ENCODE measurements at places on chromosomes 12 and 14. TPM values are rescaled to one million over a fixed set of nuclear protein-coding genes. Genes with fewer than 3 reads are reported as not detected.

GRCh38 chr14:100118396-100119011 is 40.9 kb downstream of the DEGS2 start:
- DNase-seq = no peak

DNA sequence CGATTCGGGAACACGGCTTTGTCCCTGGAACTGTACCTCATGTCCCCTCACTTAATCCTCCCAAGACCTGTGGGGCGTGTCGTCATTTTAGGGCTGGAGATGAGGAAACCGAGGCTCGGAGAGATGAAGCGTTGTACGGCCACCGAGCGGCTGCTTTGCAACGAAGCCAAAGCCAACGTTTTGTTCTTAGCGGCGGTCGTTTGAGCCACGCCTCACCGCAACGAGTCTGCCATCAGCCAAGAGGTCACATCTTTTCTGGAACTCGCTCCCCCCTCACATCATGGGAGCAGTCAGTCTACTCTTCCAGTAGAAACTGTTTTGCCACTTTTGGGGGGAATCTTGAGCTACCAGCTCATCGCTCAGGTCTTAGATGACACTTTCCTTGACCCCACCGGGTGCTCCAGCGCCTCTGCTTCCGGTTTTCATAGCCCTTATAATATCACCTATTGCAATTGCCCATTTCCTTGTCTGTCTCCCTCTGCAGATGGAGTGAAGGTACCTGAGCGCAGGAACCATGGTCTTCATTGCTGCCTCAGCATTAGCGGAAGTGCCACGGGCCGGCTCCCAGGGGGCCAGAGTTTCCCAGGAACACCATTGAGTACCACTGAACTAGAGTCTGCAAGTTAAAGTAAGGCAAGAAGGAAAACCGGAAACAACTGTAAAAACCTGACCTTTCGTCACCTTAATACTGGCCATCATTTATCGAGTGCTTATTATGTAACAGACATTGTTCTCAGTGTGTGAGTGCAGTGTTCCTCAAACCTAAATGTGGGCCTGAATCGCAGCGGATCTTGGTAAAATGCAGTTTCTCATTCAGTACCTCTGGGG is 19.6 kb downstream of the NINJ2 start:
- DNase-seq = no peak

Gene DHRS4L2
- 32.3 TPM for polyA plus RNA-seq

GRCh38 chr12:98388126-98388525 is 127.3 kb upstream of the TMPO start:
- no peak for DNase-seq

DNA sequence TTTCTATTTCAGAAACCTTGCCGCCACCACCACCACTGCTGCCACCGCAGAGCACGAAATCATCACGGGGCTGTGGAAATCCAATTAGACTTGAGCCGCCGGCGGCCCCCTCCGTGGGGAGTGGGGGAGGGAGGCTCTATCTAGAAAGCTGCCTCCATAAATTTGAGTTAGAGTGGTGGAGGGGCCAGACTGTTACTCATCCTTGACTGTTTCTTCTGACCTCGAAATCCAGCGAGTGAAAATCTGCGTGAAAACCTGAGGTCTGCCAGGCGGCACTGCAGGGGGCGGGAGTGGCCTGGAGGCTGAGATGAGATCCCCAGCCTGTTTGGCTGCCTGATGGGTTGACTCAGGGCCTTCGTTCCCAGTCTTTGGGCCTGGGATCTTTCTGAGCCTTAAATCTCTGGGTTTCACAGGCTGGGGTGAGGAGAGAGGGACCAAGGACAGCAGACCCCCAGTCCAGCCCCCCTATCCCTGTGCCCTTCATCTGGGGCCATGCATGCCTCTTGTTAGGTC is 29.9 kb downstream of the TSPAN9 start:
- no peak for DNase-seq

DNA sequence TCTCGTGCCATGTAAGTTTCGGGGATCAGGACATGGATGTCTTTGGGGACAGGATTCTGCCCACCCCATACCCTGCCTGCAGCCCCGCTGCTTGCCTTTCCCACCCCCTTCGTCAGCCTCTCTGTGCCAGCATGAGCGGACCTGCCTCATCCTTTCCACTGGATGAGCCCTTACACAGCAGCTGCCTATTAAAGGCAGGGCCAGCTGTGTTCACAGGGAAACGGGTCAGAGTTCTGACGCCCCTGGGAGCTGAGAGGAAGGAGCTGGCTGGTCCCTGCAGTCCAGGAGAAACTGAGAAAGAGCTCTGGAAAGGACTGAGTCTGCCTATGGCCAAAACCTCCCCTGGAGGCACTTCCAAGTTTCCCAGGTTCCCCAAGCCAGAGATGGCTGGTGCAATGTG is 83.5 kb upstream of the NCOR2 start:
- DNase-seq = no peak

Gene SLC6A15
- 0.31 TPM for polyA plus RNA-seq

GRCh38 chr12:106459534-106459933 is 102.0 kb downstream of the POLR3B start:
- no peak for DNase-seq

GRCh38 chr14:100762901-100763300 is 36.2 kb downstream of the DLK1 start:
- DNase-seq = no peak

DNA sequence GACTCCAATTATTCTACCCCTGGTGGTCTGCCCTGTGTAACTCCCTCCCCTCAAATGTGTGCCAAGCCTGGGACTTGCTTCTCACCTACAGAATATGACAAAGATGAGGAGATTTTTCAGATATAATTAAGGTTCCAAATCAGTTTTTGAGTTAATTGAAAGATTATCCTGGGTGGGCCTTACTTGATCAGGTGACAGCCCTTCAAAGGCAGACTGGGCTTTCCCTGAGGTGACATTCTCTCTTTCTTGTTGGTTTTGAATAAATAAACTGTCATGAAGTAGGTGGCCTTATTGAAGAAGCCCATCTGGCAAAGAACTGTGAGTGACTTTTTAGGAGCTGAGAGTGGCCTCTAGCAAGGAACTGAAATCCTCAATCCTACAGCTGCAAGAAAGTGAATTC is 106.0 kb downstream of the BRMS1L start:
- no peak for DNase-seq

Gene SLC2A13
- polyA plus RNA-seq = 6.6 TPM

GRCh38 chr14:99873653-99874052 is 80.4 kb downstream of the EML1 start:
- DNase-seq = no peak

- no peak for DNase-seq
Observed at GRCh38 chr14:74962046-74962445, 6.6 kb upstream of the PGF start.

Gene KRT6B
- not detected for polyA plus RNA-seq

GRCh38 chr14:101503431-101504095 is 57.7 kb upstream of the DIO3 start:
- no peak for DNase-seq

Gene OTUB2
- polyA plus RNA-seq = 3.9 TPM

DNA sequence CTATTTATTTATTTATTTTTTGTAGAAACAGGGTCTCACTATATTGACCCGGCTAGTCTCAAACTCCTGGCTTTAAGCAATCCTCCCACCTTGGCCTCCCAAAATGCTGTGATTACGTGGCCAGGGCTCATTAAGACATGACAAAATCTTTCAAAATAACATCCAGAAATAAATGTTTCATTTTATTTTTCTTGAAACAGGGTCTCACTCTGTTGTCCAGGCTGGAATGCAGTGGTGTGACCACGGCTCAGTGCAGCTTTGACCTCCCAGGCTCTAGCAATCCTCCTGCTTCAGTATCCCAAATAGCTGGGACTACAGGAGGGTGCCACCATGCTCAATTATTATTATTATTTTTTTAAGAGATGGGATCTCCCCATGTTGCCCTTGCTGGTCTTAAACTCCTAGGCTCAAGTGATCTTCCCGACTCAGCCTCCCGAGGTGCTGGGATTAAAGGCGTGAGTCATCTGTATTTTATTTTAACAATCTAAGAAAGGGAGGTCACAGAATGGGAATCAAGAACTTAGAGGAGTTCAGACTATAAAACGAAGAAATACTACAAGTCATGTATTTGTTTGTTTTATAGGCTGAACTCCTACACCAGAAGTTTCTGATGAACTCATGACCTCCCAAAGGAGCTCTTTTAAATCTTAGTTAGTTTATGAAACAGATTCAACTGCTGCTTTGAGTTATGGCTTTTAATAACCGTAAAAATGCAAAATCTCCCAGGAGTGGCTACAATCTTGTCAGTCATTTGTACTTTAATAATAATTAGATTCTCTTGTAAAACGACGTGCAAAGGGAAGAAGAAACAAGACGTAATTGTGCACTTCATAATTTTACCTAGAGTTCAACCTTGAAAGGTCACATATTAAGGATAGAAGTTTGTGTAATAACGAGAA is 2.1 kb upstream of the TMEM263 start:
- no peak for DNase-seq

DNA sequence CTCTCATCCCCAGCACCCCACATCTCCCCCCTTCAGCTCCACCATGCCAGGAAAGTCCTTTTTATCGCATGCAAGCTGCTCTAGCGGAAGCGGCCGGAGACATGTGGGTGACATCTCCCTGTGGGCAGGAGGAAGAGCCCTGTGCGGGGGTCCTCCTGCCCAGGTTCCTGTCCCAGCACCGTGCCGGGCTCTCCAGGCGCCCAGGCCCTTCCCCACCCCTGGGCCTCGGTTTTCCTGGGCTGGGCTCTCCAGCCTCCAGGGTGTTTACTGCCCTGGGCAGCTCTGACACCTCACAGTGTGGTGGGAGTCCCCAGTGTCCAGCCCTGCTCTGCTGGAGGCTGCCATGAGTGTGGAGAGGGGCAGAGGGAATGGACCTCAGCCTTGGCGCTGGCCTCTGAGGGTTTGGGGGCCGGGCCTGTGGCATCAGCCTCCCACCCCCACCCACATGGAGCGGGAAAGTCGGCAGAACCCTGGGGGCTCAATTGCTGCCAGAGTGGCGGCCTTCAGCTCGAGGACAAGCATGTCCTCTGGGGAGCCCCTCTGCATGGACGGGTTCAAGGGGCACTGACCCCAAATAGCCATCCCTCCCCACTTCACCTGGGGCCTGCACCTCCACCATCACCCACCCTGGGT is 16.9 kb downstream of the ASPG start:
- DNase-seq = no peak

GRCh38 chr14:69554500-69554899 is 20.2 kb downstream of the CCDC177 start:
- DNase-seq = no peak

Gene USP15
- polyA plus RNA-seq = 51.7 TPM

Gene BHLHE41
- 1.3 TPM for polyA plus RNA-seq

Gene MYF6
- 0.31 TPM for polyA plus RNA-seq

- DNase-seq = no peak
Observed at GRCh38 chr12:89597210-89597609, 71.4 kb upstream of the POC1B start.

Gene ADCK1
- polyA plus RNA-seq = 6.8 TPM

Gene SLC25A21
- polyA plus RNA-seq = 2.7 TPM

Data from right lung (tissue), 10 donors.